ENCODE measurements at places on chromosomes 4 and X.

GRCh38 chrX:94107981-94108380, 434.0 kb downstream of the FAM133A start:
- DNase-seq = no peak

DNA sequence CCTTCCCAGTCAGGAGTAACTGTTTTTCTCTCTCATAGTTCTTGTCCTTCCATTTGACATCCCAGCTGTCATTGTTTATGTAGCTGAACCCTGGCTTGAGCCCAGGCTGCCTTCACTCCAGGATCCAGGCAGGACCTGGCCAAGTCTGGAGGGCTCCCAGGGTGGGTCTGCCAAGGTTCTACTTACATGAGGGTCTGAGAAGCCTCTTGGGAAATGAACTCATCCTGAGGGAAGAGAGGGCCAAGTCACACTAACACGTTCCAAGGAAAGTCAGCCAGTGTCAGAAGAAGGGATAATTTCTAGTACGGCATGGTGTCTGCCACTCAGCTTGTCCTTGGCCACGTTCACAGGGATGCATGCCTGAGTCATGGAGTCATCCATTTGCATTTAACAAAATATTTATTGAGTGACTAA, 54.8 kb upstream of the SRD5A3 start:
- DNase-seq = no peak

GRCh38 chr4:30601070-30601865, 118.9 kb upstream of the PCDH7 start:
- no peak for DNase-seq

GRCh38 chr4:52157641-52158316, 106.7 kb downstream of the SPATA18 start:
- no peak for DNase-seq

DNA sequence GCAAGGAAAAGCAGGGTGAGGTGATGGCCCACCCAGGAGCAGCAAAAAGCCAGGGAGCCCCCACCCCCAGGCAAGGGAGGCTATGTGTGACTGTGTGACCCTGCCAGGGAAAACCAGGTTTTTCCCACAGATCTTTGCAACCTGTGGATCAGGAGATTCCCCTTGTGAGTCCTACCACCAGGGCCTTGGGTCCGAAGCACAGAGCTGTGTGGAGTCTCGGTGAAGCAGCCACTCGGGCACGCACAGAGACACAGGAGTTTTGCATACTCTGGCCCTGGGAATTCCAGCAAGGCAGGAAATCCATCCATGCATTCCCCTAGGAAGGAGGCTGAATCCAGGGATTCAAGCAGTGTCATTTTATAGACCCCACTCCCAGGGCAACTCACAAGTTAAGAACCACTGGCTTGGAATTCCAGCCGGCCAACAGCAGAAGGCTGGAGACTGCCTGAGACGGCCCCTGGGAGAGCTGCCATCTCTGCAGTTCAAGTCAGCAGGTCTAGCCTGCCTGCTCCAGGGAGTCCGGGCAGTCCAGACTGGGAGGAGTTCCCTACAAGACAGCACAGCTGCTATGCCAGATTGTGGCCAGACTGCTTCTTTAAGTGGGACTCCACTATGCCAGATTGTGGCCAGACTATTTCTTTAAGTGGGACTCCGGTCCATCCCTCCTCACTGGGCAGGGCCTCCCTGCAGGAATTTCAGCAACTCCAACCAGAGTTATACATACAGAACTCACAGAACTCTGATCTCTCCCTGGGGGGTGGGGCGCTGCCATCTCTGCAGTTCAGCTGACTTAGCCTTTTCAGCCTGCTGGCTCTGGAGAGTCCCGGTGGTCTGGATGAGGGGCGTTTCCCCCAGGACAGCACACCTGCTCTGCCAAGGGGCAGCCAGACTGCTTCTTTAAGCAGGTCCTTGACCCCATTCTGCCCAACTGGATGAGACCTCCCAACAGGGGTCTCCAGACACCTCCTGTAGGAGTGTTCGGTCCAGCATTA, 85.1 kb upstream of the ADAD1 start:
- no peak for DNase-seq

DNA sequence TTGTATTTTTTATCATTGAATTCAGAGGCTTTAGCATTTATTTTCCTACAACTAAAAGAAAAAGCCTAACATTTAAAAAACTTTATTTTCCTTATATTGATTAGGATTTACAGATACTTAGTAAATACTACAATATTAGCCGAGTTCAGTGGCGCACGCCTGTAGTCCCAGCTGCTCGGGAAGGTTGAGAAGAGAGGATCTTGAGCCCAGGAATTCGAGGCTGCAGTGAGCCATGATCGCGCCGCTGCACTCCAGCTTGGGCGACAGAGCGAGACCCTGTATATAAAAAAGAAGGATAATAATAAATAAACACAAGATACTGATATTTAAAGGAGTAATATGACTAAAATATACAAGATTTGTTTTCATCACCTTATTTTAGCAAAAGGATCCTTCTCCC, 681 bp upstream of the UPF3B start:
- peak; percentile 20 for DNase-seq

DNA sequence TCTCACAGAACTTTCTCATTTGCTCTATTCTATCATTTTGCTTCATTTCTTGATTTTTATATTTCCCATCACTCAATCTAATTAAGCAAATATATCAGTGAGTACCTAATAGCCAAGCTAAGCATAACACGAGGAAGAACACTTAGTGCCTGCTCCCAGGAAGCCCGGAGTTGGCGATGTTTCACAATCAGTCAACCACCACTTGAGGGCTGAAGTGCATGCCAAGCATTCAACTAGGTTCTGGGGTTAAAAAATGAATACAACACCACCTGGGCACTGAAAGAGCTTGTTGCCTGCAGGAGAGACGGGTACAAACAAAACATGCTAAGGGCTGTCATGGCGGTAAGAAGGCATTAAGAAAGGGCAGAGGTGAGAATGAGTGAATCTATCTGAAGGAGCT, 47.5 kb downstream of the UCHL1 start:
- DNase-seq = peak; percentile 67

DNA sequence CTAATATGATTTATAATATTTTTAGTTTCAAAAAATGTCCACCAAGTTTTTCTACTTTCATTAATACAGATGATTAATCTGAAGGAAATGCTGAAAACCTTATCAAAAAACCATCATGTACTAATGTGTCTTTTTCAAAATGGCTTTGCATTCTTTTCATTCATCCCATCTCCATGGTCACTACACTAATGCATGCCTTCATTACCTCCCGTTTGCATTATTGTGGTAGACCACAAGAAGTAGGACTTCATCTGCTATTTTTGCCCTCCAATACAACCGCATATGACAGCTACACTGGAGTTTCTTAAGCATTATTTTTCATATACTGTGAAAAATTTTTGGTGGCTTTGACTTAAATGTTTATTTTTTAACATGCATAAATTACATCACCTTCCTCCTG, 37.9 kb upstream of the FSTL5 start:
- no peak for DNase-seq

GRCh38 chr4:2787230-2788100, 5.4 kb upstream of the SH3BP2 start:
- DNase-seq = no peak

GRCh38 chr4:4857001-4857808, 2.3 kb upstream of the MSX1 start:
- no peak for DNase-seq

DNA sequence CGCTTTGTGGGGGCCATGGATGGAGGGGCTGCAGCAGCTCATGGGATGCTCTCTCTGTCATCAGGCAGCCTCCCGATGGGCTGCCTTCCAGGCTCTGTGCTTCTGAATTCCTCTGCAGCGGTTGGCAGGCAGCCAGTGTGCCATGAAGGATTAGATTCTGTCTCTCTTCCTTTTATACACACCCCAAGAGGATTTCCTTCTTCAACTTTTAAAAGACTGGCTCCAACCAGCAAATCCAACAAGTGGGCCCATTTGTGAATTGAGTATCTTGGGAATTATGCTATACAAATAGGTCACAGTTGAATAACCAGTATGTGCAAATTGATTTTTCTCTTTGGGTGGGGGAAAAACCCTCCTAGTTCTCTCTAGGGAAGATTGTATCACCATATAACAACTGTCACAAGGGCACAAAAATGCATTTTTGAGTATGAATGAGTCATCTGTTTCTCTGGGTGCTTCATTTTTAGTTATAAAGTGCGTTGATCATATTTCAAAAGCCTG, 96.8 kb upstream of the FAT1 start:
- DNase-seq = no peak

DNA sequence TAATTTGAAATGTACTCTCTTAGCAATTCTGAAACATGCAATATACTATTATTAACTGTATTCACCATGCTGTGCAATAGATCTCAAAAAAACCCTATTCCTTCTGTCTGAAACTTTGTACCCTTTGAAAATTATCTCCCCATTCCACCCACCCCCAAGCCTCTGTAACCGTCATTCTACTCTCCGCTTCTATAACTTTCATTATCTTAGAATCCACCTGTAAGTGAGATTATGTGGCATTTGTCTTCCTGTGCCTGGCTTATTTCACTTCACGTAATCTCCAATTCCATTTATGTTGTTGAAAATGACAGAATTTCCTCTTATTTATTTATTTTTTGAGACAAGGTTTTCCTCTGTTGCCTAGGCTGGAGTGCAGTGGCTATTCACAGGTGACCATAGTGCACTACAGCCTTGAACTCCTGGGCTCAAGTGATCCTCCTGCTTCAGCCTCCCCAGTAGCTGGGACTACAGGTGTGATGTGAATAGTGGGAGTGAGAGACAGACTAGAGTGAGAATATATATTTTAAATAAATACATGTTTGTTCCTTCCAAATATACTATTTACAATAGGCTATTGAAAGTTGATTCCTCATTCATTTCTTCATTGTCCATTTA, 30.5 kb downstream of the VSIG4 start:
- DNase-seq = no peak

GRCh38 chr4:151850791-151851213, 90.0 kb upstream of the GATB start:
- no peak for DNase-seq

GRCh38 chr4:22676063-22676462, 16.7 kb upstream of the GBA3 start:
- DNase-seq = no peak

- DNase-seq = no peak
Observed at GRCh38 chrX:7444967-7445366, 297.0 kb upstream of the PUDP start.

DNA sequence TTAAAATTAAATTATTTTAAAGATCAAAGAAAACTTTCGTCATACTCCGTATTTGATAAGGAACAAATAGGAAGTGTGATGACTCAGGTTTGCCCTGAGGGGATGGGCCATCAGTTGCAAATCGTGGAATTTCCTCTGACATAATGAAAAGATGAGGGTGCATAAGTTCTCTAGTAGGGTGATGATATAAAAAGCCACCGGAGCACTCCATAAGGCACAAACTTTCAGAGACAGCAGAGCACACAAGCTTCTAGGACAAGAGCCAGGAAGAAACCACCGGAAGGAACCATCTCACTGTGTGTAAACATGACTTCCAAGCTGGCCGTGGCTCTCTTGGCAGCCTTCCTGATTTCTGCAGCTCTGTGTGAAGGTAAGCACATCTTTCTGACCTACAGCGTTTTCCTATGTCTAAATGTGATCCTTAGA, at the start of gene CXCL8:
CXCL8 (plus strand) TSS at position 217 of the 426 bp plus-strand sequence; CDS start at position 307, 90 bp downstream.
- DNase-seq = peak; percentile 13

DNA sequence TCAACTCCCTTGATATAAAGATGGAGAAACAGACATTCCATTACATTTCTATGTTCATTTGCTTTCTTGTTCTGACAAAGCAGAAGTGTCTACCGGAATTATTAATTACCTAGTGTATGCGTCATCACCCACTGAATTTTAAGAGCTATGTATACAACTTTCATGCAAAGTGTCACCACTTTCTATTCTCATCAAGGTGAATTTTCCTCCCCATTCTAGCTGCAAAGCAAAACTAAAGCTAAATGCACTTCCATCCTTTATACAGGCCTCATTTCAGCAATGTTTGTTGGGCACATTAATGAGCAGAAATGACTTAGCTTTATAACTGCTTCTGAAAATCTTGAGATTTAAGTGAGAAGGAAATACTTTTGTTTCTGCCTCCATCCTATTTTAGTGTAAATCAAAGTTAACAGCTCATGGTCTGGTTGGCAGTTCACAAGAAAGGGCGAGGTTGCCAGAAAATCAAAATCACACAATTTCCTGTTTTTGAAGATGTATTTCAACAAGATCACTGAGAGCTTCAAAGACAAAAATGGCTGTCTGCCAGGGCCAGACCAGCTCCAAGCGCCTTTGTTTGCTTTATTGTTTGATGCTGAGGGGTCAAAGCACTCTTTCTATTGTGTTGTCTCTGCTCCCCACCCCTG, 7.2 kb upstream of the FAM9C start:
- DNase-seq = no peak

DNA sequence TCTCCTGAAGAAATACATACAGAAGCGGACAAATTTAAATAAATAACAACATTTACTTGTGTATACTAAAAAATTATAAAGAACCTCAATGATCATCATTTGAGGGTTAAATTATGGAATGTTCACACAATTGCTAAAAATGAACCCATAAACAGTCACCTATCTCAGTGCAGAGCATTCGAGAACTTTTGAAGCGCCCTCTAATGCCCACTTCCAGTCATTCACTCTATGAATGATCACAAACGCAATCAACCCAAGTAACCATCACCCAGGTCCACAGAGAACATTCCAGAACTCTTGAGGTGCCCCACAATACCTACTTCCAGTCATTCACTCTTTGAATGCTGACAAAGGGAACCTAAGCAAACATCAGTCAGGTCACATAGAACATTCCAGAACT, 103.5 kb upstream of the PLAC1 start:
- no peak for DNase-seq

GRCh38 chr4:87717276-87718031, 67.4 kb downstream of the DMP1 start:
- no peak for DNase-seq

- no peak for DNase-seq
Observed at GRCh38 chr4:141469392-141469791, 167.0 kb upstream of the IL15 start.

- DNase-seq = no peak
Observed at GRCh38 chr4:94965852-94966251, 208.1 kb downstream of the BMPR1B start.

DNA sequence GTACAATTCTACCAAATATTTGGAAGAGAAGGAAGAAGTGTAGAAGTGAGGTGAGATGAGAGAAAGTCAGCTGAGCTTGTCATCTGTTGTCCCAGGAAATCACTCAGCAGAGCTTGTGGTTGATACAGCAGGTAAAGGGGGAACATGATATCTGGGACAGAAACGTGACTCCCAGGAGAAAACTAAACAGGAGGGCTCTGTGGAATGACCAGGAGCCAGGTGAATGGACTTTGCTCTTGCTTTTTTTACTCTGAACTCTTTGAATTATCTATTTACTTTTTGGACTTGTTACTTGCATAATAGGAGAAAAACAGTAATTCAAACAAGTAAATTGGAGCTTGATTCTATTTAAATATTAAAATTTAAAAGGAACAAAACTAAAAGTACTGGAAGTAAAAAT, 555.6 kb upstream of the FRG1 start:
- no peak for DNase-seq

GRCh38 chr4:46844325-46844917, 64.6 kb downstream of the COX7B2 start:
- DNase-seq = peak; percentile 50

- DNase-seq = no peak
Observed at GRCh38 chr4:17597517-17597916, 16.9 kb upstream of the MED28 start.

Data from NCI-H774 (cell line).